ENCODE measurements at places on chromosomes 5 and 9. TPM values are rescaled to one million over a fixed set of nuclear protein-coding genes. Genes with fewer than 3 reads are reported as not detected.
A peak's percentile ranks its signal among the peaks of the same experiment; 100 is the strongest.

DNA sequence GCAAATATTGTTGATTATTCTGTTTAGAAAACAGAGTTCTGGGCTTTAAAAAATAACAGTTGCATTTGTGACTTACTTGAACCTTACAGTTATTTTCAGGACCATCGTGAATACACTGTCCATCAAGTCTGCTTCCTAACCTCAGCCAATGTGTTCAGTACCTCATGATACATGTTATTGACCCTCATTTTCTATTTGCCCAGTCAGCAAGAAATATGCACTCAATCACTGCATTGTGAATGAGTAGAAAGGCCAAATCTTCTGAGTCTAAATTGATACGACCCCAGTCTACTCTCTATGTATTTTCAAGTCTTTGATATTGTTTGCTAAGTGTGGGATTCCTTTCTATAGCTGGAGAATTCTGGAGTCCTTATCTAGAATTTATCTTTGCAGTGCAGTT lies 156.2 kb downstream of the RAB3C start:
- no peak for DNase-seq

- no peak for DNase-seq
These were observed 868.7 kb upstream of the DMAC1 start for GRCh38 chr9:8668231-8668630.

DNA sequence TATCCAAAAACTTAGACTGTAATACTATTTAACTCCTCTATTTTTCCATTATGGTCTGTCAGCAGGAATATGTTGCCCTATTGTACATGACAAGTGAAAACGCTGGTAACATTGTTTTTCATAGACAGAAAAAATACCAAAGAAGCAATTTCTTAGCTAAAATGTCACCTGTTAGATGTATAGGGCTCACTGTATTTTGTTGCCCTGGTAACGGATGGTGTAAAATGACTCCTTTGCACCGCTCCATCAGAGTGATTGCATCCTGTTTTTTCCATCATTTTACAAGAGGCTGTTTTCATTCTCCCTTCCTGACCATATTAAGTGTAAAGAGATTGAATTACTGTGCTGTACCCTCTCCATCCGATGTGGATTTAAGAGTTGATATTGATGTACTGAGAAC lies 460.1 kb upstream of the TLE4 start:
- no peak for DNase-seq

DNA sequence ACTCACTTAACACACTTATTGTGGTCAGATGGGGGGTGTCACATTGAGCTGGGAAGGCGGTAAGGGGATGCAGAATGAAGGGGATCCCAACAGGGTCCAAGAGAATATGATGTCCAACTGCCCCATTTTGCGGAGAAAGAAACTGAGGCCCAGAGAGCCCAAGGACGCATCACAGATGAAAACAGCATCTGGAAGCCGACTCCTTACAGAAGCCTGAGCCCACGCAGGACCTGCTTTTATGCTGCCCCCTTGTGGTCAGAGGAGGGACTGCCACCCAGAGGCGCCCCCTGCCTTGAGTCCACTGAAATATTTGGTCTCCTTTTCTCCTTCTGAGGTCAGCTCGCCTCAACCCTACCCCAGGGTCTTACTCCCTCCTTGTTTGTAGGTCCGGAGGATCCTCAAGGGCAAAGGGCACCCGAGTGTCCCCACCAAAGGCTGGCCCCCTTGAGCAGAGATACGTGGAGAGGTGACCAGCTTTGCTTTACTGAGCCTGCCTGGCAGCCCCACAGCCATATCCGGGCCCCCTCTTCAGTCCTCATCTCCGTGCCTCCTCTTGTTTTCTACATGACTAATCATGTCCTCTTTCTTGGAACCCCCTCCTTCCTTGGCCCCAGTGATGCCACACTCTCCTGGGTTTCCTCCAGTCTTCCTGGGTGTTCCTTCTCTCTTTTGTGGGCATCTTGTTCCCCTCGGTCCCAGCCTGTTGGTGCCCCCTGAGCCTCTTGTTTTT lies 30.0 kb upstream of the TTLL11 start:
- peak; percentile 69 for DNase-seq

DNA sequence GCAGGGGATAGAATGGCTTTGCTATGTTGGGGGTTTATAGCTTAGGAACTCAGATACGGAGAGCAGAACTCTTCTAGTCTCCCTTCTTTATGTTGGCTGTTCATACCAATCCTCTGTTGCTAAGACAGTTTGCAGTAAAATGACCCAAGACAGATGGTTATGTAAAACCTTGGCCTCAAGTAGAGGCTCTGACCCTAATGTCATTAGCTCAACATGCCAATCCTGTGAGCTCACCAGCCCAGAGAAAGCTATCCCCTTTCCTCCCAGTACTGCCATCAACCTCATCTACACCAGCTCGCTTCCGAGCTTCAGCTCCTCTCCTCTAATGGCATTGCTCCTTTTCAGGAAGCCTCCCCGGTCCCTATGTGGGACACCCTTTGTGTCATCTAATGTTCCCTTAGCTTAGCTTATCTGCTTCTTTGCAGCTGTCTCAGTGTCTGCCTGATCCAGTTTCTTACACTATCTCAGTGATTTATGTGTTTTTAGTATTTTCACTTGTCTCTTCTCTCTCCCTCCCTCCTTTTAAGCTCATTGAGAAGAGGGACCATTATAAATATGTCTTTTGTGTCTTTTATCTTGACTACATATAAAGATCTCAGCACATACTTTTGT lies 281.3 kb upstream of the CLINT1 start:
- DNase-seq, result peak; percentile 51

SLC22A4 gene
- 2.8 TPM for total RNA-seq

TLX3 gene
- not detected for total RNA-seq
